NCI-H524 treated with DMSO at 0.1 percent for 48 hours (cell line): ENCODE measurements at places on chromosomes 12 and 14.

DNA sequence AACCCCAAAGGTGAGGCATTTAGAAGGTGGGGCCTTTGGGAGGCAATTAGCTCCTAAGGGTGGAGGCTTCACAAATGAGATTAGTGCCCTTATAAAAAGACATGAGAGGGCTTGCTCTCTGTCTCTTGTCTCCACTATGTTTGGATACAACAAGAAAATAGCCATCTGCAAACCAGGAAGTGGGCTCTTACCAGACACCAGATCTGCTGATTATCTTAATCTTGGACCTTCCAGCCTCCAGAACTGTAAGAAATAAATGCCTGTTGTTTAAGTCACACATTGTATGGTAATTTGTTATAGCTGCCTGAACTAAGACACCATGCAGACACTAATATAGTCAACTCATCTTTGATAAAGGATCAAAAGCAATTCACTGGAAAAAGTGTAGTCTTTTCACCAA lies 34.4 kb downstream of the TMEM116 start:
- no peak for DNase-seq

- DNase-seq, result no peak
These were observed 55.5 kb downstream of the SLC16A7 start for GRCh38 chr12:59651229-59651920.

GRCh38 chr12:60465060-60465459 lies 869.2 kb downstream of the SLC16A7 start:
- DNase-seq, result no peak

DNA sequence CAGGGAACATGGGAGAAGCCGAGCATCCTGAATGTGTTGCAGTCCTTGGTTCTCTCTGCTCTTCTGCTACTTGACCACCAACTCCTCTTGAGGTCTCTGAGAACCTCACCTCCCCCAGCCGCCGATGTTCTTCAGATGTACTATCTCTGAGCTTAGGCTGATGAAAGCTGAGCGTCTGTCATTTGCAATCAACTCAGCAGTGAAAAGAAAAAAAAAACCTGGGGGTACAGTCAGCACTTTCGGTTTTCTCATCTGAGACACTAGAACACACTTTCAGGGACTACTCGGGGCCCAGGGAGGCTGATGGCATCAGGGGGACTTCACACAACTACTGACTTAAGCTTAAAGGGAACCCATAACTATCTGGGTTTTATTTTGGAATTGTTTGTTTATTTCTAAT lies 9.6 kb upstream of the FLVCR2 start:
- DNase-seq, result no peak

GRCh38 chr14:58428118-58428683 lies 682 bp downstream of the KIAA0586 start:
- DNase-seq, result peak; percentile 40

DNA sequence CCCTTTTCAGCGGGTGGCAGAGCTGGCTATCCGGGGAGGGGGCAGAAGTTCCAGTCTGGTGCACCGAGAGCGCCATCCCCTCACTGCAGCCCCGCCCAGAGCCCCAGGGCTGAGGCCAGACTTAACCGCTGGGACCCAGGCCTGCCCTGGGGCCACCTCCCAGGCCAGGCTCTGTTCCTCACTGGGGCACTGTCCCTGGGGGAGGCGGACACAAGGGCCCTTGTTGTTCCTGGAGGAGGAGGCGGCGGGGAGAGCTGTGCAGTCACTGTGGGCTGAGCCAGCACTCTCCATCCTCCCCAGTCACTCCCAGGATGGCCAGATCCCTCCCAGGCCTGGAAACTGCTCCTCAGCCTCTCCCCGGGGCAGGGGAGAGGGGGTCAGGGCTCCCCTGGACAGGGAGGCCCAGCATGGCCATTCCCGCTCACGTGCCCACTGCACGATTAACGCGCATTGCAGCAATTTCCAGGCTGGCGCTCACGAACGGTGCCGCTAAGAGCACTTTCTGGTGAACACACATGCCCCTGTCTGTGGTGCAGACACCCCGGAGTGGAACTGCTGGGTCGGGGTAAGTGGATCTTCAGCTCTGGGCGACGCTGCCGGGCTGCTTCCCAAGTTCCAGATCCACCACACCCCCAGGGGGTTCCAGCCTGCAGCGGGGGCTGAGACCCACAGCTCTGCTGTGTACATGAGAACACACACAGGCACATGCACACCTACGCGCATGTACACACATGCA lies 89.8 kb upstream of the SFSWAP start:
- DNase-seq, result no peak

DNA sequence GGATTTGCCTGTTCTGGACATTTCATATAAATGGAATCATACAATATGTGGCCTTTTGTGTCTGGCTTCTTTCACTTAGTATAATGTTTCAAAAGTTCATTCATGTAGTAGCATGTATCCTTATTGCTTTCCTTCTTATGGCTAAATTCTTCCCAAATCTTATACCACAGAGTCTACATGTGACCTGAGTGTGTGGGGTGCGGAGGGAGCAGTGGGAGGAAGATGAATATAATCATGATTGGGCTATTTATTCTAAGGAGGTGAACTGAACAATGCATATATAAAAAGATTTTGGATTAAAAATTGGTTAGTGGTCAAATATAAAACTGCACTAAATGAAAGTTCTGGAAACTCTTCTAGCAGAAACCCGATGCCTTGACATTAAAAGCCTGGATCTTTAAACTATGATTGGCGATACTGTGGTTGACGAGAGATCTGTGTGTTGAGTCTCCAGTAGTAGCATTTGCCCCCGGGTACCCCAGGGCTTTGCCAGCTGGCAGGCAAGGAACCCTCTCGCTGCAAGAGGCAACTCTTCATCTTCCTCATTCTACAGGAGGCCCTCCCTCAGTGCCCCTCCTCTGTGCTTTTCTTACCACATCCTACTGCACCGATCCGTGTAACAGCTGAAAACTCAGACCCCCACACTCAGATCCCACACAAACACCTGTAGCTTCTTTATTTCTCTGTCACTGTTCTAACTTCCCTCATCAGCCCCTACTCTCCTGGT lies 2.6 kb downstream of the CYP46A1 start:
- DNase-seq, result no peak

DNA sequence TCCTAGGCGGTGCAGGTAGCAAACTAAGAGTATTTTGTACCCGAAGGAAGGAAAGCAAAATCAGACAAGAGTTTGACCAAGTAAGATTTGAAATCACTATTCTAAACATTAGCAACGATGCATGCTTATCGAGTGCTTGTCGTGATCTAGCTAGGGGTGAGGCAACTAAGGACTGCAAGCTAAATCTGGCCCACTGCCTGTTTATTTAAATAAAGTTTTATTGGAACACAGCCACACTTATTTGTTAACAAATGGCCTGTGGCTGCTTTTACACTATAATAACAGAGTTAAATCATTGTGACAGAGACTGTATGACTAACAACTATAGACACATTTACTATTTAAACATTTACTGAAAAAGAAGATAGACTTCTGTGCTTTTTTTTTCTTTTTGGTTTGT lies 983.6 kb downstream of the VRK1 start:
- no peak for DNase-seq
